ENCODE measurements at places on chromosomes 3 and 15.

DNA sequence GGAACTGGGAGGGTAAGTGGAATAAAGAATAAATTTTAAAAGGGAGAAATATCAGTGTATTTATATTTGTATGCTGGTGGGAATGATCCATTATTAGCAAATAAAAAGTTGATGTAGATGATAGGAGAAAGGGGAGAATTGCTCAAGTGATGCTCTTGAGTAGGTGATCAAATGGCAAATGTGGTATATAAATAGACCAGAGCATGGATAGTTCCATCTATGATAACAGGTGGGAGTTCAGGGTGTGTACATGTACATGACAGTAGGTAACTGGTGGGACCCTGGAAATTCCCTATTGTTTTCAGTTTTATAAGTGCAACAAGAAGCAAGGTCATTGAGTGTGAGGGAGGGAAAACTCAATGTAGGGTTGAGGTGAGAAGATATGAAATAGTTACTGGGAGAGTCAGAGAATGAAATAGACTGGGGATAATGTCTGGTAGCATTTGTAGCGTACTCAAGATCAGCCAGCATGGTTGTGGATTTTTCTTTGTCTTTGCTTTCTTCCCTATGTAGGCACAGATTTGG is 31.3 kb upstream of the EBLN2 start:
- DNase-seq, result no peak

DNA sequence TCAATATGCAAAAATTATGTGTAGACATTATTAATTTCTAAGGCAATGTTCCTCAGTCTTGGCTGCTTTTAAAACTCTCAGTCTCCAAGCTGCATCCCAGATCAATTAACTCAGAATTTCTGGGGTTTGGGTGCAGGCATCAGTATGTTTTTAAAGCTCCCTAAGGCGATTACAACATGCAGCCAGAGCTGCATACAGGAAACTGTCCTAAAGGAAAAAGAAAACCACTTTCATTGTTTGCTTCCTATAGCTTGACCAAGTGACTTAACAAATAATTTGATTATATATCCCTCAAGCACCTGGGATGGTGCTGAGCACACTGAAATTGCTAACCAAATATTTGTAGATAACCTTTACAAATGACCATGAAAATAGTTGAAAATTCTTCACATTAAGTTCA is 194.7 kb downstream of the DTWD1 start:
- DNase-seq, result no peak

DNA sequence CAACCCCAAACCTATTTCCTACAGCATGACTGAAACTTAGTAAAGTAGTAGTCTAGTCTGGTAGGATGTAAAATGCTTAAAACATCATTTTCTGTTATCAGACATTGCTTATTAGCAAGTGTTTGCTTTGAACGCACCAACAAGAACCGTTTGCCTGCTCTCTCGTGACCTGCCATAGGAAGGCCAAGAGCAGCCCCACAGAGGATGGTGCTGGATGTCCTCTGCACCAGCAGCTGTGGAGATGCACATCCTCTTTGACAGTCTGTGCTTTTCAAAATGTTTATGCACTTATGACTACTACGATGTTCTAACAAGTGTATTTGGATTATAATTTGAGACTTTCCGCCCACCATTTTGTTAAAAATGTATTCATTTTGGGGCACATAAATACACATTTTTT is 59.6 kb downstream of the PDE8A start:
- DNase-seq, result no peak

DNA sequence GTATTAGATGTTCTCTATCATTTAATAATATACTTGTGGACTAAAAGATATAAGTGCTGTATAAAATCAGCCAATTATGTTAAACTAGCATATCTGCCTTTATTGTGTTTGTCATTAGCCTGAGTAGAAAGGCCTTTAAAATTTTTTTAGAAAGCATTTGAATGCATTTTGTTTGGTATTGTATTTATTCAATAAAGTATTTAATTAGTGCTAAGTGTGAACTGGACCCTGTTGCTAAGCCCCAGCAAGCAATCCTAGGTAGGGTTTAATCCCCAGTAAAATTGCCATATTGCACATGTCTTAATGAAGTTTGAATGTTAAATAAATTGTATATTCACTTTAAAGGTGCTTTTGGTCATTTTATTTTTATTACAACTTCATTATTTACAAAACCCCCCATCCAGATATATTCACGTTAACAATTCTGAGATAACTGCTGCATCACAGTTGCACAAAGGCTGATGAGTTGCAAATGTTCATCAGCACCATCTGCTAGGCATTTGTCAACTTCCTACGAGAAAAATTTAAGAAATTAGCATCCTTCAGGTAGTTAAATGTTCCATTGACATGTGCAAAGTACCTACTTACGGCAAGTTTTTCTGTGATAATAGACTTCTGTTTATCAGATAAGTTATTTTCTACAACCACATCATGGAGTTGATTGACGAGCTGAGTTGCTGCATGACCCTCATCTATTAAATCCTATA is 6.3 kb downstream of the EIF4A2 start:
- no peak for DNase-seq

GRCh38 chr15:79122991-79123390 is 32.4 kb upstream of the RASGRF1 start:
- DNase-seq, result no peak

GRCh38 chr3:88595026-88595425 is 445.3 kb downstream of the C3orf38 start:
- no peak for DNase-seq

GRCh38 chr3:9563851-9564250 is 10.2 kb upstream of the LHFPL4 start:
- DNase-seq, result no peak

GRCh38 chr3:37924453-37924852 is 62.8 kb downstream of the CTDSPL start:
- no peak for DNase-seq

GRCh38 chr3:10160346-10160745 is 4.4 kb upstream of the IRAK2 start:
- DNase-seq, result no peak

- DNase-seq, result no peak
Observed at GRCh38 chr15:90338532-90338931, 13.6 kb upstream of the ZNF774 start.

- no peak for DNase-seq
Observed at GRCh38 chr3:65615329-65615728, 423.4 kb downstream of the MAGI1 start.

GRCh38 chr3:140706360-140706759 is 28.5 kb downstream of the TRIM42 start:
- DNase-seq, result no peak

DNA sequence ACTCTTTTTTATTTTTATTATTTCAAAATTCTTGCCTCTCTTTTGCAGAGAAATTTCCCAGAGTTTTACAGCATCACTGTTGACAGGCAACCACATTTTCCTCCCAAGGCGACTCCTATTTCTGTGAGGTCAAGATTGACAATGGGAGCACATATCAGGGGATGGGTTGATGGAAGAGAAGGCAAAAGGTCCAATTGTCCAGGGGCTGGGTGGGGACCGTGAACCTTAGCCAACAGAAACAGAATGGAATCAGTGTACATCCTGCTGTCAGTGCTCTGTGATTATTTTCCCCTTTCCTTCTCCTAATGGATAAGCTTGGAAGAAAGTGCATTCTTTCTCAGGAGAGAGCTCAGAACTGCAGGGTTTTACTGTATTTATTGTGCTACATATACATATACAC is 42.4 kb downstream of the CNTN6 start:
- DNase-seq, result no peak

- no peak for DNase-seq
Observed at GRCh38 chr3:64530434-64531049, 157.3 kb downstream of the ADAMTS9 start.

- DNase-seq, result no peak
Observed at GRCh38 chr15:70192041-70192440, 94.3 kb upstream of the TLE3 start.

GRCh38 chr3:167872941-167873340 is 137.4 kb downstream of the SERPINI1 start:
- no peak for DNase-seq

DNA sequence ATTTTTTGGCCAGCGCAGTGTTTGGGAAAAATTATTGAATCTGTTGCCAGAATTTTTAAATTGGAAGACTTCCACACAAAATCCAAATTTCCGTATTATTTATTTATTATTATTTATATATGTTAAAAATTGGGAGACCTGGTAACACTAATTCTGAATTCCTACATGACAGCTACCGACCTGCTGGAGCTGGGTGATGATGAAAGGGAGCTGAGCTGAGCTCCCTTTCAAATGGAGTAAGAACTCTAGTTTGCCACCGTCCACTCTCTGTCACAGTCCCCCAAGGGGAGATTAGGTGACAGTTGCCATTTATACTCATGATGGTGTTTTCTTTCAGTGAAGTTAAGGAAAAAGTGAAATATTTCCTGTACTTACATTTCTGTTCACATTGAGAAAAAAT is 1.4 kb downstream of the CRTC3 start:
- no peak for DNase-seq

- DNase-seq, result no peak
Observed at GRCh38 chr3:53936347-53936746, 44.7 kb upstream of the SELENOK start.

GRCh38 chr3:32336113-32336498 is 55.5 kb upstream of the CMTM7 start:
- no peak for DNase-seq

GRCh38 chr15:39934397-39935071 is 619 bp downstream of the EIF2AK4 start:
- DNase-seq, result no peak

- DNase-seq, result no peak
Observed at GRCh38 chr15:45117308-45118130, 3.4 kb downstream of the DUOXA2 start.

DNA sequence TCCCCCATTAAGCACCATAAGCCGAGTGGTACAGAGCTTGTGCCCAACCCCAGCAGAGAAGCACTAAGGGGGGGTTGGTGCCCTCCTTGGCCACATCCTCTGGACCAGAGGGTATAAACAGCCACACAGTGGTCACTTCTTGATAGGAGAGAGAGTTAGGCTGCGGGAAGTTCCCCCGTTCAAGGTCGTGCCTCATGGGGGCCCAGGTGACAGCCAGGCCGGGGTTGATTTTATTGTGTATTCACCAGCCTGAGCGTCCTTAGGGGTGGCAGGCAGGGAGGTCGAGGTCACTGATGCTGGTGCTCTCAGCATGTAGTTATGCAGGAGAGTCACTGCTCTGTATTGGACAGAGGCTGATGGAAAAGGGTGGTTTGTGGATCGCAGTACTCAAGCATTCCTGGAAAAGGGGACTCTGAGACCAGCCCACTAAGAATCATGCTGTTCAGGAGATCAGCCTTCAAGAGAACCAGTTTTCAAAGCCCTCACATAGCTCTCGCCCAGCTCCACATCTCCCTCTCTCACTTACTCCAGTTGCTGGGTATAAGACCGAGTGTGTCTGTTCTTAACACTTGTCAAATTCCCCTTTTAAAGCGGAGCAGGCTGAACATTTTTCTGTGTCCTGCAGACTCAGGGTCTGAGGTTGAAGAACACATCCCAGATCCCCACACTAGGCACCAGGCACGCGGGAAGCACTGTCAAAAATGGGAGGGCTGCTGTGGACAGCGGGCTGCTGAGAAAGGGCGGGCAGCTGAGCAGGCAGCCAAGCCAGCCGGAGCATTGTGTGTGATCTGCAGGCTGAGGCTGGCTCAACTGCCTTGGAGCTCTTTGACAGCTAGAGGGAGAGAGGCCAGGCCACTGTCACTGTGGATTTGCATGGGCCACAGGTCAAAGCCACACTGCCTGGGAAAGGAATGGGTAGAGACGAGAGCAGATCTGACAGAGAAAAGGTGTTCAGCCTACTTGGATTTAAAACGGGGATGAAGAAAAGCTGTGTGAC is 279.3 kb upstream of the LRRFIP2 start:
- no peak for DNase-seq

DNA sequence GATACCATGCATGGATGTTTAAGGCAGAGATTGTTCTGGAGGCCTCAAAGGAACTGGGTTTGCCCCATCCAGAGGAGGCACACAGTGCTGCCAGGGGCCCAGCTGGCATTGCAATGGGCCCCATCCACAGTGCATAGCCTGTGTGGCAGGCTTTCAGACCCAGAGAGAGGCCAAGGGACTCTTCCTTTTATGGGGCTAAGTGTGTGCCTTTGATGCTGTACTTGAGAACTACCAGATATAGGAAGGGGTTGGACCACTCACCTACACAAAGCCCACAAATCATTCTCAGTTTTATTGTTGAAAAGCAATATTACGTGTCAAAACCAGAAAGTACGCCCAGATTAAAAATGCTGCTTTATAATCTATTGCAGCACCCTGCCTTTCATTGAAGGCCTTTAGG is 134.9 kb downstream of the EPHB1 start:
- no peak for DNase-seq

DNA sequence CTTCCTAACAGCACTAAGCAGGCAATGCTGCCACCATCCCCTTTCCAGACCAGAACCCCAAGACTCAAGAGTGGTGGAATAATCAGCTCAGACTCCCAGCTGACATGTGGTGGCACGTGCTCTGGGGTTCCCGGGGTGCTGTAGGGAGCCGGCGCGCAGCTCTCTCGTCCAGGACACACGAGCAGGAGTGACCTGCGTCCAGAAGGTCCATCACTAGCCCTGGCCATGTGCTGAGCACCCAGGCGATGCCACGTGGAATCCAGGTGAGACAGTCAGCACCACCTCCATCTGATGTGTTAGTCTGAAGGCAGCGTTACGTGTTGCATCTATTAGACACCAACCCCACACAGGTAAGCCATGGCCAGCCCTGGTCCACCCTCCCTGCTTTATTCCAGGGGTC is 78.2 kb downstream of the VGLL4 start:
- DNase-seq, result no peak

DNA sequence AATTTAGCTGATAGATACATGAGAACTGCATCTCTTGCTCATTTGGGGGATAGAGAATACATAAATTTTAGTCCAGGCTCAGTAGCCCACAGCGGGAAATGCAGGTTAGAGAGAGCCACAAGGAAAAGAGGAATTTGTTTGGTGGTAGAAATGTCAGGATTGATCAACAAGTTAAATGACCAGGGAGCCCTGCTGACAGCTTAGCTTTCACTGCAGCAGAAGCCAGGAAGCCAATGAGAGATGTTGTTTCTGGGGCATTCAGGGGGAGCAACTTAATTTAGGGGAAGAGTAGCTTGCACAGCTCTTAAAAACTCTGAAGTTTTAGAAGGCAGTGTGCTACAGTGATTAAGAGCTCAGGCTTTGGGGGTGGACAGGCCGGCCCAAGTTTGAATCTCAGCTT is 22.7 kb downstream of the ARHGEF26 start:
- DNase-seq, result no peak

GRCh38 chr3:10672422-10672821 is 143.6 kb upstream of the SLC6A11 start:
- DNase-seq, result no peak

- no peak for DNase-seq
Observed at GRCh38 chr3:113634782-113635474, 61.5 kb downstream of the USF3 start.

DNA sequence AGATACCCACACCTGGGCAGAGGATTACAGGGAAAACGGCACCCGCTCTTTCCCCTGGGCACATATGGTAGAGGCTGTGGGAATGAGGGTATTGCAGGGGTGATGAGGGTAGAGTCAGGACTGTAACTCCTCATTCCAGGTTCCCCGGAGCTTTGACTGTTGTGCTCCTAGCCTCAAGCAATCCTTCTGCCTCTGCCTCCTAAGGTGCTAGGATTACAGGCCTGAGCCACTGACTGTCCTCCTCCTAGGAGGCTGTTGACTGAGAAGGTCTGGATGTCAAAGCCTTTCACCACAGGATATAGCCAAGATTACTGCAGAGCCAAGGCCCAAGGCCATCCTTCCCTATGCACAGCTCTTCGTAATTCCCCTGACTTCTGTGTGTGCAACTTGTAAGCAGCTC is 1.1 kb upstream of the MPI start:
- DNase-seq, result no peak
